ENCODE measurements at places on chromosomes 1 and 21. TPM values are rescaled to one million over a fixed set of nuclear protein-coding genes. Genes with fewer than 3 reads are reported as not detected.

GRCh38 chr1:203589171-203589570 is 37.5 kb upstream of the ATP2B4 start:
- no peak for DNase-seq

The OXCT2 gene
- total RNA-seq = 3.4 TPM

- DNase-seq = no peak
These were observed 106.7 kb downstream of the MIS18A start for GRCh38 chr21:32172106-32172505.

The ITLN2 gene
- 3.0 TPM for total RNA-seq
